Posterior cingulate gyrus (tissue), 11 donors: ENCODE measurements at places on chromosomes 13 and 19.

GRCh38 chr13:20359335-20359734 lies 127.2 kb upstream of the GJB6 start:
- no peak for DNase-seq

DNA sequence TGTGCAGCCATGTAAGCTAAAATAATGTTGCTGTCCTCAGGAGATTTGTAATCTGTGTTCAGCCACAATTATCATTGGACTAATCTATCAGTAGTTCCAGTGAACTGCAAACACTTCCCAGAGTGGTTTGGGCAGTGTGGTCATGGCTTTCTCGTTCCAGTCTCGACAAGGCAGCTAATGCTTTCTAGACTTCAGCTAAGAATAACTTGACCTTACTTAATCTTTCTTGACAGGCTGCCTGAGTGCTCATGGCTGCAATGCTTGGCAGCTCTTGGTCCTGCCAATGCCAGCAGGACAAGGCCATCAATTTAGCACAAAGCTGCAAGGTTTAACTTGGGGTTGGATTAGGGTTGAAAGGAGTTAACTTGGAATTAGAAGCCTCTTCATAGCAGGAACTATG lies 32.8 kb downstream of the ATP12A start:
- no peak for DNase-seq

DNA sequence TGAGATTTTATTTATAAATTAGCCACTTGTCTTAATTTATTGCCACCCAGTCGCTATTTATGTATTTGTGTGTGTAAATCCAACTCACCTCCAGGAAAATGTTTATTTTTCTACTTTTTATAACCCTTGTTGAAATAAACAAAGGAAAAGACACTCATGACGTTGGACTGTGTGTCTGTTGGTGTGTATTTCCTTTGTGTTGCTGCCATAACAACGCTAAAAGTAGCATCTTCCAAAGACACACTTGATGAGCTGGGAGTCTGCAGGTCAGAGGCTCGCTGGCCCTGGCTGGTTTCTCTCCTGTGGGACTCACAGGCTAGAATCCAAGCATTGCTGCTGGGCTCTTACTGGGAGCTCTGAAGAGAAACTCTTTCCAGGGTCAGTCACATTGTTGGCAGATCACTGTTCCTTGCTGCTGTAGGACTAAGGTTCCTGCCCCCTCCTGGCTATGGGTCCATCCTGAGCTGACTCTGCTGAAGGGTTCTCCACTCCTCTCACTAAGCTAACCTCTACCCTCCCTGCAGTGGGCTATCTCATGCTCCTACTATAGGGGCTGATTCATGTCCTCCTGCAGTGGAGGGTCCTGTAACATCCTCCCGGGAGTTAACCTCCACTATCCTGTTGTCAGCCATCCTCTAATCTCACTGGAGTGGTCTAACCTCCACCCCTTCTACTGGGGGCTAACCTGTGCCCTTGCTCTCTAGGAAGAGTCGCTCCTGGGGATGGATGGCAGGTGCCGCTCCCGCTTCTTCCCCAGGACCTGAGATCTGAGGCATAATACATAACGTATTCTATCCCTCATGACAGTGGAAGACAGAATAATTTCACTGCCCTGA lies 2.1 kb downstream of the IFNL2 start:
- DNase-seq = no peak

GRCh38 chr13:31020996-31021395 lies 88.5 kb downstream of the TEX26 start:
- DNase-seq = no peak

DNA sequence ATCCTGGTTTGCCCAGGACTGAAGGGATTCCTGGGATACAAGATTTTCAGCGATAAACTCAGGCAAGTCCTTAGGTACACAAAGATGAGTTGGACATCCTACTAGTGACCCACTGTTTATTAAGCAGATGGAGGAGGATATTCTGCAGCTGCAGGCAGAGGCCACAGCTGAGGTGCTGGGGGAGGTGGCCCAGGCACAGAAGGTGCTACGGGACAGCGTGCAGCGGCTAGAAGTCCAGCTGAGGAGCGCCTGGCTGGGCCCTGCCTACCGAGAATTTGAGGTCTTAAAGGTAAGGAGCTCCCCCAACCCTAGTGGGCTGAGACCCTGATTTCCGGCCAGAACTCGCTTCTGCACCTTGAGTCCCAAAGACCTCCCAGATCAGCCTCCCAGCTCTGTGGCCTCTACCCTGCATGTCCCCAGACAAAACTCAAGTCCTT lies 607 bp downstream of the ANGPTL8 start:
- no peak for DNase-seq

DNA sequence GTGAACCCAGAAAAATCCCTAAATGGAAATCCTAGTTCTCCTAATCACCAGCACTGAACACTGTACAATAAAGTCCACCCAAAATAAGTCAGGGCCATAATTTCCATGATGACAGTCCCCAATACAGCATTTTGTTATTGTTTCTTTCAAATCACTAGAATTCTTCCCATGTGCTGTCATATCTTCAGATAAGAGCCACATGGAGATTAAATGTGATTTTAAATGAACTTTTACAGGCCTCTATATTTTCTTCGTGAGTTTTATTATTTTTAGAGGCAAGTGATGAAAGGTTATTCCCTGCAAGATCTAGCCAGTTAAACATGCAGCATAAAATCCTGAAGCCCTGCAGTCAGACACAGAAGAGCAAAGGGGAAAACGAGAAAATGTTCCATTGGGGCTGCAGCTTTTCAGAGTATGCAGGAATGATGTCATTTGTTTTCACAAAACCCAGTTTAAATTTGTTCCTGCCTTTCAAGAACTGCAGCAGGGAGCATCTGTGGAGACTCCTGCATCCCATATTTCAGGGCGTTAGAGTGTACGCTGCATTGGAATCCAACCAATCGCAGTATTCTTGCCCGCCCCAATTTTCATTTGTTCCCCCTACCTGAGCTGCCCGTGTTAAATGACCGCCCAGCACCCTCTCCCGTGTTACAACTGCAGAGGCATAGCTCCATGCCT lies 167.2 kb upstream of the KLF12 start:
- DNase-seq = no peak

GRCh38 chr13:20825477-20825875 lies 51.7 kb upstream of the EEF1AKMT1 start:
- DNase-seq = no peak

GRCh38 chr13:53920916-53921315 lies 892.3 kb downstream of the OLFM4 start:
- peak; percentile 76 for DNase-seq

DNA sequence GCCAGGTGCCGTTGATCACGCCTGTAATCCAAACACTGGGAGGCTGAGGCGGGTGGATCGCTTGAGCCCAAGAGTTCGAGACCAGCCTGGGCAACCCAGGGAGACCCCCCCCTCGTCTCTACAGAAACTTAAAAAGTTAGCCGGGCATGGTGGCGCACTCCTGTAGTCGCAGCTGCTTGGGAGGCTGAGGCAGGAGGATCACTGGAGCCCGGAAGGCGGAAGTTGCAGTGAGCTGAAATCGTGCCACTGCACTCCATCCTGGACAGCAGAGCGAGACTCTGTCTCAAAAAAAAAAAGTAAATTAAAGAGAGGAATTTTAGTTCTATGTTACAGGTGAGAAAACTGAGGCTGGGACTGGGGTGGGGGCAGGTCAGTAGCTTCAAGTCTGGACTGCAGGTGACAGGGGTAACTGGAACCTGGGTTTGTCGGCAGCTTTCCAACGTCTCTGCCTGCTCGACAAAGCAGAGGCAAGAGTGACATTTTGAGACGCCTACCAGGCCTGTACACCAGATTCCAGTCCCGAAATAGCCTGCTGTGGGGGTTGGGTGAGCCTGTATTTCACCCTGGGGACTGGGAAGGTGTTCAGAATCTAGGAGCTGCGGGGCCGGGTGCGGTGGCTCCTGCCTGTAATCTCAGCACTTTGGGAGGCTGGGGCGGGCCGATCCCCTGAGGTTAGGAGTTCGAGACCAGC lies 1.2 kb downstream of the SELENOW start:
- DNase-seq = peak; percentile 47

- no peak for DNase-seq
These were observed 2.7 kb downstream of the SYDE1 start for GRCh38 chr19:15109768-15110417.

DNA sequence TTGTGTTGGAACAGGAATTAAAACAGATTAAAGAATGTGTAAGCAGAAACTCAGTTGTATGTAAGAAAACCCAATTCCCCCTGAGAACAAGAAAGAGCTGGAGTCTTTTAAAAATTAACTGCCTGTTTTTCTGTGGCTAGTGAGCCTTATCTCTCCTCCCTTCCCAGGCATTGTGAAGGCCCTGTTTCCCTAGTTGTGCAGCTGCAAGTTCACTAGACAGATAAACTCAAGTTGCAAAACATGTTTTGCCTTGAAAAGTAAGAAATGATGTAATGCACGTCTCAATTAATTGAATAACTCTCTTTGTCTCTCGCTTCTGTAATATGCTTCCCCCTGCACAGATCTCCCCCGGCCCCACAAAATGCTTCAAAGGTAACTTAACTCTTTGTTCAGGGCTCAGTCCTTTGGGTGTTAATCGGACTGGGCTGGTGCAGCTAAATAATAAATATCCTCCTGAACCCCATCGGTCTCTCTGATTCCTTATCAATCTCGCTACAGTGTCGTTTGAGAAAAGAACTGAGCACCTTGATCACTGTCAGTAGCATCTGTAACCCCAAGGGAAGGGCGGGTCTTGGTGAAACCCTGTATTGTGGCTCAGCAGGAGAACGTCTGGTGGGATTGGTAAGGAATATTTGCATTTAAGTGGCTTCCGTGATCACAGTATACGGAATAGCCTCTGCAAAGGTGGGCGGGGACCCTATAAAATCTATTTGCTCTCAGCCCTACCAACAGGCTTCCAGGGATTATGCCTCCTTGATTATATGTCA lies 1.6 kb upstream of the ZNF556 start:
- DNase-seq = no peak

GRCh38 chr13:23445794-23446193 lies 12.3 kb upstream of the SACS start:
- no peak for DNase-seq

- DNase-seq = no peak
These were observed 2.8 kb downstream of the FXYD3 start for GRCh38 chr19:35118268-35119020.

- no peak for DNase-seq
These were observed 207.1 kb upstream of the SLITRK6 start for GRCh38 chr13:86006317-86006716.

DNA sequence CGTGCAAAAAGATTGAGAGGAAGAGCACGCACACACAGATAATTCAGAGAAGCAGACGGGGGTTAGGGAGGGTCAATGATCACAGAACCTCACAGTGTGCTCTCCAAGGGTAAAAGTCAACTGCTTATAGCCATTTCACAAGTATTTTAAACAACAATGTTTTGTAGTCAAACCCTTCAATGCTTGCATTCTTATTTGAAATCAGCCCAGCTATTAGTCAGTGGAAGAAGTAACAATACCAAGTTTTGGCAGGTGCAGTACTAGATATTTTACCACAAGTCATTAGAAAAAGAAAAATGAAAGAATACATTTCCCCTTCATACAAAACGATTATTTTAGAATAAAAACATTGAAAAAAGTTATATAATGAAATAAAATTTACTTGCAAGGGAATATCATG lies 2.6 kb downstream of the CSNK1A1L start:
- DNase-seq = no peak

GRCh38 chr19:33819506-33819879 lies 22.8 kb downstream of the KCTD15 start:
- no peak for DNase-seq

DNA sequence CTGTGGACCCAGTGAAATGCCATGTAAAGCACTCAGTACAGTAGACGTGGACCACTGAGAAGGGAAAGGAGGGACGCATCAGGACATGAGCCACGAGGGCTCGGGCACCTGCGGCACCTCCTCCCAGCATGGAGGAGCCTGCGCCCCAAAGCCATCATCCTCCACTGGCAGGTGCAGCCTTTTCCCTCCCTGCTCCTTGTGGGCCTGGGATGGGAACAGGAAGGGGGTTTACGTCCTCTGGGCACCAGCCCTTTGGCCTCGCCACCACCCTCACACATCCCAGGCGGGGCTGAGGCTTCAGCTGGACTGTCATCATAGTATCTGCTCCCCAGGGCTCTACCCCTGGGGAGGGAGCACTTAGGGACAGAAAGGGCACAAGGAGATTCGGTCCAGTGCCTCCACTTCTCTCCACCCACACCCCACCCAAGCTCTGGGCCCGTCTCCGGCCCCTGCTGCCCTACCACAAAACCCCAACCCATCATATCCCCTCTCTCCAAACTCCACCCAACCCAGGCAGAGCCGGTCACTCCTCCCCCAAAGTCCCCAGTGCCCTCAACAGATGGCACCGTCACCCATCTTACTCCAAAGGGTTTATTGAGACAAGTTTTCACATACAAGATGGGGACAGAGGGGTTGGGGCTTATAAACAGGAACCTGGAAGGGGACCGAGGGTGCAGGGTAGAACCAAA lies 2.2 kb upstream of the PRKD2 start:
- no peak for DNase-seq

DNA sequence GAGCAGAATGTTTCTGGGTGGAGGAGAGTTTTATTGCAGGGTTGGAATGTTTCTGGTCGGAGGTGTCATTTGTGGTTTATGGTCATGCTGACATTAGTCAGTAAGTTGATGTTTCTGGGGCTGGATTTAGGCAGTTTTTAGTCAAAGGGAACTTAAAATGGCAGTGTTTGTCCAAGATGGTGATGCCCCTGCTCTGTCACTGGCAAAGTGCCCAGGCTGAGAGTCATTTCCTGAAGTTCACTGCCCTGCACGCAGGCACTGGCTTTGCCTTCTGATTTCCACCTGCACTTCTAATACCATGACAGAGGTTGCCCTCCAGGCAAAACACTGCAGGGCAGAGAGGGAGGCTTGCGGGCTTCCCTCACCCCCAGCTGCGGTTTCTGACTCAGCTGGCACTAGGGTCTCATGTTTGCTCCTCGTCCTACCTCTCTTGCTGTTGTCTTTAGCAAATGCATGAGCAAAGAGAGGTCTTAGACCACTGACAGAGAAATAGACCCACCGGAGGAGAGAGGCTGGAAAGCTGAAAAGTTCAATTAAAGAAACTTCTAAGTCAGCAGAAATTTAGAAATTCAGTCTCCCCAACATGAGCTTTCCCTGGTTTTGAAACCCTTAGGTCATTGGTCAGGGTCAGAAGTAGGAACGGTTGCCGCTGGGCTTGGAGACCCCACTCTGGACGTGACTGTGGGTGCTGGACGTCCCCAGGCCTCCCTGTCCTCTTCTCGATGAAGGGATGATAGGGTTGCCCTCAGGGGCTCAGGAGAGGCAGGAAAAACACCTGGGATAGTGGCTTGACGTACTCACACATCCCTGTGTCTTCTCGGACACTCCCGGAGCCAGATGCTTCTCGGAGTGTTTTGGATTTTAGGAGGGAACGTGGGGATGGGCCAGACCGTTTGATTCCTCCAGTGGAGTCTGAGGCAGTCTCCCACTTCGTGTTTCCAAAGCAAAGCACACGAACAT lies 26.3 kb downstream of the TMEM255B start:
- DNase-seq = no peak

- DNase-seq = no peak
These were observed 406.3 kb downstream of the DCT start for GRCh38 chr13:94073007-94073744.

DNA sequence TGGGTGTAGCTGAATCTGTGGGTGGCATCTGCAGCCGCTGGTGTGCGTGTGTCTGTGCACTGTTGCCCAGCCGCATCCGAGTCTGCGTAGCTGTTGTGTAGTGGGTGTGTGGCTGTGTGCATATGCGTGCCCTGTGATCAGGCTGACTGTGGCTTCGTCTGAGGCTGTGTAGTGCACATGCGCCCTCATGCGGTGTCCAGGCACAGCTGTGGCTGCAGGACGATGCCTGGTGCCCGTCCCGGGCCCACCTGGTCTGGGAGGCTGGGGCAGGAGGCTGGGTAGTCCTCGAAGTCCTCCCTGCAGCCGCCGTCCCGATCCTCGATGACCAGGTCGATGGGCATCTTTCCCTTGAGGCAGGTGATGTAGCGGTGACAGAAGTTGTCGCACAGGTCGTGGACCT lies 4.9 kb downstream of the MEIS3 start:
- DNase-seq = peak; percentile 53

GRCh38 chr13:91400063-91400399 lies 1.6 kb downstream of the GPC5 start:
- DNase-seq = no peak
